ENCODE measurements at places on chromosomes 6 and 20.
A peak's percentile ranks its signal among the peaks of the same experiment; 100 is the strongest.

- DNase-seq, result no peak
Observed at GRCh38 chr20:62650551-62651284, 8.4 kb downstream of the SLCO4A1 start.

DNA sequence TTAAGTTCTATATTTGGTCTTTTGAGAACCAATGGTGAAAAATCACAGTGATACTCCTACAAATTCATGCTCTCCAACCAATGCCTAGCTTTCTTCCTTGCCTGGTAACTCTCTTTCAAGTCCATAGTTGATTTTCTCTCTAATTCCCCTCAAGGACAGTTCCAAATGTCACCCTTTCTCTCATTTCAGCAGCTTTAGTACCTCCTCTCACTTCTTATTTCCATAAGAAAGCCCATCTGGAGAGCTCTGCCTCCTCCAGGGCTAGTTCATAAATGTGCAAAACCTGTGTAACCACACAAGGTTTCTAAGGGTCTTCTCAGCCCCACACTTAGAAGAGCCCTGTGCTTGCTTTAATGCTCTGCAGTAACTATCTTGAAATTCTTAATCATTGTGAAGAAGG is 155.4 kb upstream of the PLCB4 start:
- no peak for DNase-seq

GRCh38 chr20:57622579-57623381 is 2.6 kb upstream of the ZBP1 start:
- peak; percentile 10 for DNase-seq

GRCh38 chr6:163419413-163420288 is 5.1 kb downstream of the QKI start:
- DNase-seq, result no peak

DNA sequence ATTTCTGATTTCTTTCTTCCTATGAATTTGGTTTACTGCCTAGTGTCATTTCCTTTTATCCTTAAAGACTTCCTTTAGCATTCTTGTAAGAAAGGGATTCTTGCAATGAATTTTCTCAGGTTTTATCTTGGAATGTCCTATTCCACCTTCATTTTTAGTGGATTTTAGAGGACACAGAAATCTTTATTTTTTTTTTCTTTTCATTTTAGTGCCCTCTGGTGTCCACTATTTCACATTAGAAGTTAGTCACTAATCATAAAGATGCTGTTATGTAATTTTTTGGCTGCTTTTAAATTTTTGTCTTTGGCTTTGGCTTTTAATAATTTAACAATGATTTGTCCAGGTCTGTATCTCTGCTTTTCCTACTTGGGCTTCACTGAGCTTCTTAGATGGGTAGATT is 28.1 kb downstream of the LMBRD1 start:
- no peak for DNase-seq

DNA sequence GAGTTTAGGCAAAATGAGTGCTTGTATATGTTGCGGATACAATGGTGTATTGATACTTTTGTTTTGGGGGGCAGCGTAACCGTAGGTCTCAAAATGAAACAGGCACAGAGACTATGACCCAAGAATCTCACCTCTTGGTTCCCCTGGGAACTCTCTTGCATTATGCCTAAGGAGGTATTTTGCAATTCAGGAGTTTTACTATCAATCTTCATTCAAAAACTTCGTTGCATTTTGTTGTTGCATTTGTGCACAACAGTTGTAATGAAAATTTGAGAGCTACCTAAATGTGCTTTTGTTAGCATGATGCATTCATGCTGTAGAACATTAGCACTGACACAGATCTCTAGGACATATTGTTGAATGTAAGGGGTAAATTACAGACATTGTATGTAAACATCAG is 18.2 kb downstream of the VTA1 start:
- DNase-seq, result no peak

- DNase-seq, result no peak
Observed at GRCh38 chr20:52103335-52103912, 88.2 kb downstream of the ZFP64 start.

GRCh38 chr6:53495506-53496499 is 49.1 kb downstream of the GCLC start:
- no peak for DNase-seq

DNA sequence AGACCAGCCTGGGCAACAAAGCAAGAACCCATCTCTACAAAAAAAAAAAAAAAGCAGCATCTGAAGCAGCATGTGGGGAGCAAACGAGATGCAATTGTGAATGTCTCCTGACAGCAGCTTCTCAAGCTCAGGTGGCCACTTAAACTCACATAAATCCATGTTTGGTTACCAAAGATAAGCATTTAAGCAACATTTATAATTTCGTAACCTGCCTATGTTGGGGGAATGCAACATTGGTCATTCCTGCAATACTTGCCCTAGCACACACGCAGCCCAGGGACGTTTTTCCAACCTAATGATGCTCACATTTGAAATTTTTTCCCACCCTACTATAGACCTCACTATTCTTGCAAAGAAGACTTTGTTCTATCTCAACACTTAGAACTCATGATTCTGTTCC is 113.3 kb downstream of the ZFP64 start:
- no peak for DNase-seq

DNA sequence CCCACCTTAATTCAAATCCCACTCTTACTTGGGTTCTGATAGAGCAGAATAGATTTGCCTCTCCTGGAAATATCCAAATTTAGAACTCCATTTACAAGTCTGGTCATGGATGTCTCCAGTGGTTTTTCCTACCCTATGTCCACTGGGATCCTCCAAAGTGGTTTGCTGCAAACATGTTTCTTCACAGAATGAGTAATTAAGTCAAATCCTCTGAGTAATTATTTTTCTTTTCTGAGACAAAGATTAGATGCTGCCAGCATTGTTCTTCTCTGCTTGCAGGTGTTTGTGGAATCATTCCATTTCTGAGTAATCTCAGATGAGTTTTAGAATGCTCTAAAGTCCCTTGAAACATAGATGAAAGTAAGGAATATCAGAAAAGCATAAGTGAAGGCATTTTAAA is 21.9 kb downstream of the DTD1 start:
- no peak for DNase-seq

DNA sequence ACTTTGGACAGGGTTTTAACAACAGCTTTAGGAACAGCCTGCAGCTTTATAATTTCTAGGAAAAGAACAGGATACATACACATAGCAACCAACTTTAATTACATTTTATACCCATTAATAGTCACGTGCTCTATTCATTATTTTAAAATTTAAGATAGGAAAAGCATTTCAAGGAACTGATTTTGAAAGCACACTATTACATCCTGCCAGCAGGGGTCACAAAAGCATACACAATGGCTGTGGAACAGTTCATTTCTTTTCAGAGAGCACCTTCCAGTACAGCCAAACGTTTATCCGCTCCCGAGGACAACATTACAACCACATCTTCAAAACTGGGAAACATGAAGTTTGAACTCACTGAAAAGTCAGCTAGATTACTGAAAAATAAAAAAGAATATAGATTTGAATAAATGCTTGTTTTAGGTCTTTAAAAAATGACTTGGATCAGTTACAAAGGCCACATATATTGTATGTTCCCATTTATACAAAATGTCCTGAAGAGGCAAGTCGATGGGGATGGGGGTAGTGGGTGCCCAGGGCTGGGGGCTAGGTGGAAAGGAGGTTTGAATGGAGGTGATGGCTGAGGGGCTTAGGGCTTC is 104.6 kb upstream of the EXOC2 start:
- DNase-seq, result no peak

DNA sequence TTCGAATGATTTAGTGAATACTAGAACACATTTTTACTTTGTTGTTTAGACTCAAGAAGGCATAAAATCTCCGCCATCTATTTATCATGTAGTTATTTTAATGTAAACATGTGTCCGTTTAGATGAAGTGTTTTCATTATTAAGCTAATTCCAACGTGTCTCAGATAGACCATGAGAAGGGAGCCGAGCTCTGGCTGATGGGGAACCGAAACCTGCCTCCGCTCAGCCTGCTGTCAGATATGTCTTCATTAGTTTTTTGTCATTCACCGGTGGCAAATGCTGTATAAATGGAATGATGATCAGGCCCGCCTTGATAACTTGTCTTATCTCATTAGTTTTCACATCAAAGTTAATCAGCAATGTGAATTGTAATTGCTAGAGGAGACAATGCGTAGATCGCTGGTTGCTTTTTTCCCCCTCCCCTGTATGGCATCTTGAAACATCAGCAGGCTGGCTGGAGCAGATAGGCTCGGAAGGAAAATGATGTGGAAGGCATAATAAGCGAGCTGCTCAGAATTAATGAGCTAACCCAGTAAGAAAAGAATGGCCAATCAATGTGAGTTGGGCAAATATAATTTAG is 136.4 kb downstream of the LINC00237 start:
- DNase-seq, result no peak

DNA sequence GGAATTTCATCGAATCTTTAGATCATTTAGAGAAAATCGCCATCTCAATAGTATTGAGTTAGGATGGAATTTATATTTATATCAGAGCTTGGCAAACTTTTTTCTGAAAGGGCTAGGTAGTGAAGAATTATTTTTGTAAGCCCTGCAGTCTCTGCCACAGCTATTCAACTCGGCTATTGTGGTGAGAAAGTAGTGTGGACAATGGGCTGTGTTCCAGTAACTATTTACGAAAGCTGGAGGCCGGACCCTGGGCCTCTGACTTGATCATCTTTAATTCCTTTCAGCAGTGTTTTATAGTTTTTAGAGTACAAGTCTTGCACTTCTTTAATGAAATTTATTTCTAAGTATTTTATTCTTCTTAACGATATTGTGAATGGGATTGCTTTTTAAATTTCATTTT is 201.5 kb downstream of the FARS2 start:
- DNase-seq, result no peak

DNA sequence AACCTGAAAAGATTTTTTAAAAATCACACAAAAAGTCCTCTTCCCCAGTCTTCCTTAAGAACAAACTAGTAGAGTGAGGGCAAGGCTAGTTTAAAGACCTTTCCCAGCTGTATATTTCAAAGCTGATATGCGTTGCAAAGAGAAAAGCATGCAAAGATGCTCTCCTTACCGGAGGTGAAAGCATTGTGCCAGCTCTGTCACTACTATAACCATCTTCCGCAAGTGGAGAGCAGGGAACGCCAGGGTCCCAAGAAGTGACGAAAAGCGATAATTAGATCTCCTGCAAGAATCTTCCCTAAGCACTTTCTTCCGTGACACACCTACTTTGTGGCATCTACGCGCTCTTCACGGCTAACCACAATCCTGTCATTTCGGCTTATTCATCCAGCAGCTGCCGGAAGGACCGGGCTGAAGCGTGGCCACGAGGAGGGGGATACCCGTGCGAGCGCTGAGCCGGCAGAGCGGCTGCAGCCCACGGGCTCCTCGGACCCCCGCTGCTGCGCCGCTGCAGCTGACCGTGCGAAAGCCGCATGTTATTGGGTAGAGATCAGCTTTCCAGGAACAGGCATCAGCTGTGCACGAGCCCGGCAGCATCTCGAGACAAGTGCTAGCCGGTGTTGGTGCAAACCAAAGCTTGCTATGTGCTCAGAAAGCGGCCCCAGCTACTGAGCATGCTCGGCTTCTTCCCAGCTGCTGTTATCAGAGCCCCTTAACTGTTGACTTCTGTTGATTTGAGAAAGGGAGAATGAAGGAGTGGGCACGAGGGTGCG is 57.2 kb upstream of the ARHGAP18 start:
- peak; percentile 44 for DNase-seq

DNA sequence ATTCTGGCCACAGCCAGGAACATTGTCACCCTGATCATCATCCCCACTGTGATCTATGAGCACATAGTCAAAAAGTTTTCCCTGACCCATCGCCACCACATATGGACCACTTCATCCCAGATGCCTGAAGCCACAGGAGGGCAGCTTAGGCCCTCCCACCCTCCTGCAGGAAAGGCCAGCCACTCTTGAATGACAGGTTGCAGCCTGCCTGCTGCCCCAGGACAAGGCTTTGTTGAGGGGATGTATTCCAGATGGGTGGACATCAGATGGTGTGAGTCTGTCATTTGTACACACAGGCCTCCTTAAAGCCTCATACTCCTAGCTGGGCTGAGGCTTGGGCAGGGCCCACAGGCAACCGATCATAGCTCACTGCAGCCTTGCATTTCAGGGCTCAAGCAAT is 30.8 kb downstream of the DPPA5 start:
- DNase-seq, result no peak

GRCh38 chr6:26136321-26136720 is 49.1 kb downstream of the HFE start:
- no peak for DNase-seq

GRCh38 chr6:33807606-33808005 is 3.8 kb upstream of the MLN start:
- no peak for DNase-seq

DNA sequence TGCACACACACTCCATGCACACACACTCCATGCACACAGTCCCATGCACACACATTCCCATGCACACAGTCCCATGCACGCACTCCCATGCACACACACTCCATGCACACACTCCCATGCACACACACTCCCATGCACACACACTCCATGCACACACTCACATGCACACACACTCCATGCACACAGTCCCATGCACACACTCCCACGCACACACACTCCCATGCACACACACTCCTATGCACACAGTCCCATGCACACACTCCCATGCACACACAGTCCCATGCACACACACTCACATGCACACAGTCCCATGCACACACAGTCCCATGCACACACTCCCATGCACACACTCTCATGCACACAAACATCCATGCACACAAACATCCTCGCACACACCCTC is 168.4 kb downstream of the TTLL2 start:
- no peak for DNase-seq

- peak; percentile 2 for DNase-seq
Observed at GRCh38 chr6:82363428-82364086, at the start of gene TPBG. TSS of gene TPBG (plus strand) at chr6:82363817. CDS start at chr6:82364962, 1,145 bp downstream.

DNA sequence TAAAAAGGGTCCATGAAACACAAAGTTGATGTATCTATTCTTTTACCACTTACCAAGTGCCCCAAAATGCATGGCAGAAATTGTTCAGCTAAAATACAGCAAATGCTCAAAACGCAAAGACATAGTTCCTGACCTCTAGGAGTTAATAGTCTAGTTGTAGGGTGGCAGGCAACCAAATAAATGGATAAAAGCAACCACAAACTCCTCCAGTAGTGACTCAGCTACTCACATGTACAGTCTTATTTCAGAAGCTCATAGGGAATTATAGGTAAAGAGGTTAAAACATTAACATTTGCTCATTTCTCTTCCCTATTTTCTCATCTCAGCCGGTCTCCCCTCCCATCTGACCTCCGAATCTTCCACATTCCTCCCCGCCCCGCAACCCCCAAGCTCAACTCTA is 143.9 kb upstream of the INSM1 start:
- DNase-seq, result no peak
